ENCODE measurements at places on chromosomes 2 and 18. TPM values are rescaled to one million over a fixed set of nuclear protein-coding genes. Genes with fewer than 3 reads are reported as not detected.
A peak's percentile ranks its signal among the peaks of the same experiment; 100 is the strongest.

DNA sequence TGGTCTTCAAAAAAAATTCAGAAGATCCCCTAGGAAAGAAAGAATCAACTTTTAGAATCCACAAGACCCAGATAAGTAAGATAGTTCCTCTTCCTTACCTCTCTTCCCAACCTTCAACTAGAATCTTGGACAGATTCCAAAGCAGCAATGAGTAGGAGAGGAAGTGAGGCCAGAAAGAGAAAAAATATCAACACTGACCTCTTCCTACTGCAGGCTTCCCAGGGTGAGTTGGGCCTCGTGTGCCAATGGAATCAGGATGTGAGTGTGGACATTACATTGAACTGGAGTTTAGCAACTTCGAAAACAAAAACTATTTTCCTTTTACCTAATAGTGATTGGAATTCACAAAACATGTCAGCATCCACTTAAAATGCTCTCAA is 102.5 kb upstream of the PIEZO2 start:
- no peak overlapping the region for H3K4me3 ChIP-seq
- H3K27ac ChIP-seq = no peak overlapping the region

DNA sequence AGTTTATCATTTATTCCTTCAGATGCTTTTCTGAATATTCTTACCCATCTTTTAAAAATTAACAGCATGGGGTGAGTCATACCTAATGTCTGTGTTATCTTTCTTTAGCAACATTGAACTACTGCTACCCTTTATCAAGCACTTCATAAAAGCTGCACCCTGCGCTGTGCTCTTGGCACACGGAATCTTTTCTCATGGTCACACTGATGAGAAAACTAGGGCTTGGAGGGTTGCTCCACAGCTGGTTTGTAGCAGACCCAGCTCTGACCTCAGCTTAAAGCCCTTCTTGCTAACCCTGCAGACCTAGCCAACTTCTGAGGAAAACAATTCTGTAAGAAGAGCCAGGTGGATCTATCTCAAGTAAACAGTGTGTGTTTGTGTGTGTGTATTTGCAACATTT is 106.3 kb downstream of the RNF144A start:
- H3K27me3 ChIP-seq = no peaks in the 10 kb centered on the region
- H3K27ac ChIP-seq = peak overlapping the region; percentile 93
- peaks cover 1% of the 10 kb centered on the region for H3K36me3 ChIP-seq
- H3K4me1 ChIP-seq = peaks cover 76% of the 10 kb centered on the region
- H3K4me3 ChIP-seq = no peak overlapping the region

- no peak overlapping the region for H3K4me3 ChIP-seq
- no peaks in the 10 kb centered on the region for H3K27me3 ChIP-seq
- no peak overlapping the region for H3K27ac ChIP-seq
- H3K36me3 ChIP-seq = no peaks in the 10 kb centered on the region
Observed at GRCh38 chr2:75637568-75637967, 9.0 kb upstream of the MRPL19 start.

DNA sequence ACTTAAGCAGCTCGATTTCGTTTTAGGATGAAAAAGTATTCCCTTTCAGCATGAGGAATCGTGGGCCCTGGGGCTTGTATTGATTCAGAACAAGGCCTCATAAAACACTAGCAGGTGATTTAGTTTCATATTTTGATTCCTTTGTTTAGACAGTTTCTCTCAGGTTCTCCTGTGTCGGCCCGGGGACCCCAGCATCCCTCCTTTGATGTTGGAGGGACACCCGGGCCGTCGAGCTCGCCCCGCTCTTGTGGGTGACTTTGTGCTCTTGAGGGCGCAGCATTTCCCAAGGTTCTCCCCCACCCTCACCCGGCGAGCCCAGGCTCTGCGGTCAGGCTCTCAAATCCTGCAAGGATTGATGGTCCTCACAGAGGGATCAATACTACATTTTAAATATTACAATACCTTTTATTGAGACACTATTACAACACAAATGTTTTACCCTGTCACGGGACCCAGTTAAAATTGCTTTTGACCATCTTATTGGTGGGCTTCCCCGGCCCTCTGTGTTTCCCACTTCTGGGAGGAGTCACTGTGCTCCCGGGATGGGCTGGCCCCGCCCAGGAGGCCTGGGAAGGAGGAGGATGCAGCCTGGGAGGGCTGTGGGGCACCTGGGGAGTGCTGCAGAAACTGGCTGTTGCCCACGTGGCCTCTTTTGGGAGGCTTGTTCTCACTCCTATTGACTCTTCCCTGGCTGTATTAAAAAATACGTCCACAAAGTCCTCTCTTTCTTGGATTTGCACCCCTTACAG is 222.6 kb downstream of the INSIG2 start:
- H3K36me3 ChIP-seq = no peaks in the 10 kb centered on the region
- peak overlapping the region; percentile 37 for H3K4me3 ChIP-seq
- H3K4me1 ChIP-seq = peaks cover 7% of the 10 kb centered on the region
- DNase-seq = no peak
- peaks cover 7% of the 10 kb centered on the region for H3K27me3 ChIP-seq

Gene DSG4
- total RNA-seq = not detected

- H3K4me3 ChIP-seq = no peak overlapping the region
- H3K27ac ChIP-seq = no peak overlapping the region
- H3K4me1 ChIP-seq = peaks cover 15% of the 10 kb centered on the region
- no peaks in the 10 kb centered on the region for H3K27me3 ChIP-seq
- no peaks in the 10 kb centered on the region for H3K36me3 ChIP-seq
- DNase-seq = no peak
Observed at GRCh38 chr2:148023861-148024260, 3.0 kb downstream of the MBD5 start.

Data from body of pancreas (tissue), 4 donors.